ENCODE measurements at places on chromosomes 13 and 19. TPM values are rescaled to one million over a fixed set of nuclear protein-coding genes. Genes with fewer than 3 reads are reported as not detected.
A peak's percentile ranks its signal among the peaks of the same experiment; 100 is the strongest.

The PSG2 gene
- total RNA-seq, result not detected

- no peak for DNase-seq
These were observed 28.7 kb downstream of the LACC1 start for GRCh38 chr13:43908156-43909126.

DNA sequence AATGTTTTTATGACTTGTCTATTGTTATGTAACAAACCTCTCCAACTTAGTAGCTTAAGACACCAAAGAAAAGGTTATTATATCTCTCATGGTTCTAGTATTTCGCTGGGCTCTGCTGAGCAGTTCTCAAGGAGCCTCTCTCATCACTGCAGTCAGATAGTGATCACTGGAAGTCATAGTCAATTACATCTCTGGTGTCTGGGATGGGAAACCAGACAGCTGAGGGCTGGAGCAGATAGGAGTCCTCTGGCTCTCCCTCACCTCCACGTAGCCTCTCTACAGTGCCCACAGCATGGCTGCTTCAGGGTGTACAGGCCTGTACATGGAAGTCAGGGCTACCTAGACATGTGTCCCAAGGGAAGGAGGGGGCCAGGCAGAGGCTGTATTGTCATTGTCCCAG, 507.5 kb downstream of the MYO16 start:
- no peak for DNase-seq

DNA sequence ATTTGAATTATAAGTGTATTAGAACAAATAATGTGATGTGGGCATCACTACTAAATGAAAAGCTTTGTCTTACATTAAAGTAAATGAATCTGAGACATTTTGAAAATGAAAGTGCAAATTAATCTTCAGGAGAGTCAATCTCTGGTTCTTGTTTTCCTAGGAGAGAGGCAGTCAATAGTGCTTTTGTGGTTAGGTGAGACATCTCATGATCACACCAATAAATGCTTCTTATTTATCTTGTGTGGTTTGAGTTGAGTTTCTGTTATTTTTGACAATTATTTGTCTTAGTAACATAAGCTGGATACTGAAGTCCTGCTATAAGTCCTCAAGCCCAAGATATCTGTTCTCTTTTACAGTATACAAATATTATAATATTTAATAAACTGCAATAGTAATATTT, 1378.0 kb upstream of the PCDH9 start:
- DNase-seq, result no peak

- DNase-seq, result no peak
These were observed 459.4 kb downstream of the FGF9 start for GRCh38 chr13:22130254-22130653.

DNA sequence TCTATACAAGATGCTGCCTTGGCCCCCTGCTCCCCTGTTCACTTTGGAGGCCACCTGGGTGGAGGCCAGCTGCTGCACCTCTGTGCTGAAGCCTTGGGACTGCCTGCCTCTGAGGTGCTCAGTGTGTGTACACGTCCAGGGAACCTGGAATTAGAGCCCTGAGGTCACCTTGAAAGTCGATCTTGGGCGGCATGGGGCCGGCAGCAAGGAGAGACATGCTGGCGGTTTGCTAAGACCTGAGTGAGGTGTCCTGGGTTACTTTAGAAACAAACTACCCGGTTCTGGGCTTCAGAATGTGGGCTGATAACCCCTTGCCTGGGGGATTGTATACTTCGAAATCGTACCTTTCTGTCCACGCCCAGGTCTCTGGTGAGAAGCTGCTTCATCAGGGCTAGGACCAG, 25.5 kb downstream of the TSSK6 start:
- peak; percentile 30 for DNase-seq

- DNase-seq, result peak; percentile 20
These were observed 5.5 kb downstream of the MKNK2 start for GRCh38 chr19:2045501-2046045.

- DNase-seq, result no peak
These were observed 170.8 kb downstream of the NUFIP1 start for GRCh38 chr13:44818428-44818827.

The ZNF534 gene
- not detected for total RNA-seq

DNA sequence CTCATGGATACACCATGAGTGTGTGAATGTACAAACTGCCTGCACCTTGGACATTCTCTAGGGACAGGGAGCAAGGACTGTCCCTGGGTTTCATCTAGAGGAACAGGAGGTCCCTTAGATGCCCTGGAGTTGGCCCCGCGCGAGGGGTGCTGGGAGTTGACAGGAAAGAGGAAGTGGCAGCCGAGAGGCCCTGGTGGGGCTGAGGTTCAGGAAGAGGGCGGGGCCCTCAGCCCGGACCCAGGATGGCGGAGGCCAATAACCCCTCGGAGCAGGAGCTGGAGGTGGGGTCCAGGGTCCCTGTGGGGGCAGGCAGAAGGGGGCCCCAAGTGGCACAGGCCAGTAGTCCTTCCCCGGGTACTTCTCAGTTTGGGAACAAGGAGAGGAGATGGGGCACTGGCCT, 6.9 kb downstream of the PKN1 start:
- DNase-seq, result peak; percentile 88

DNA sequence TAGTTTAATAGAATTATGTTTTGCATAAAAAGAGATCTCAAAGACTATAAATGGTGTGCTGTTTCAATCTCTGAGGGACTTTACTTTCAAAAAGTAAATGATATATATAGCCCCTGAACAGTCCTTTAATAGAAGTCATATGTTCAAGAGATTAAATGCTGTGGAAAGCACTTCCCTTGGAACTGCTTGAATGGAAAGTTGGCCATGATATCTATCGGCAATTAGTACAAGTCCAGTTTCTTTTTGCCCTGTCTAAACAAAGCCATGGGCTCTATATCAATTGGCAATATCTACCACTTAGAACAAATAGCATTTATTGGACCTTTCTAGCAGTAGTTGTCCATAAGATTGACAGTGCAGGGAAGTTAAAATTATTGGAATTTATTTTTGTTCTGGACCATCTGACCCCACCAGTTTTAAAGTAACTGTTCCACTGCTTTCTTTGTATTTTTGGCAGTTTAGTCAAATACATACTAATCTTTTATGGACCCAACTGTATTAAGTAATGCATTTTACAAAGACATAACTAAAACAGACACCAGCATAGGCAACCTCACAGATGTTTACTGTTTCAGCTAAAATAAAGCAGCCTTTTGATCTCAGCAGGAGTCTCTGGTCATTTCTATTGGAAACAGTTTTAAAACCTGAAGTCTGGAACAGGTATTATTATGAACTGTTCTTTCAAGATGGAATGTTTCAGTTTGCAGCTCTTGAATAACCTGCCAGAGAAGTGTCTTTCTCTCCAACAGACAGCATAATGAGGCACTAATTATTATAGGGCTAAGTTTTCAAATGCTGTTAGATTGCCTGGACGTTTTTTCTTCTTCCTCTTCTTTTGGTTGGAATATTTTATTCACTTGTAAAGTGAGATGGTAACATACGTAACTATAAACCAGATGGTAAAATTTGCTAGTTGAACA, 282.6 kb downstream of the DCLK1 start:
- no peak for DNase-seq

DNA sequence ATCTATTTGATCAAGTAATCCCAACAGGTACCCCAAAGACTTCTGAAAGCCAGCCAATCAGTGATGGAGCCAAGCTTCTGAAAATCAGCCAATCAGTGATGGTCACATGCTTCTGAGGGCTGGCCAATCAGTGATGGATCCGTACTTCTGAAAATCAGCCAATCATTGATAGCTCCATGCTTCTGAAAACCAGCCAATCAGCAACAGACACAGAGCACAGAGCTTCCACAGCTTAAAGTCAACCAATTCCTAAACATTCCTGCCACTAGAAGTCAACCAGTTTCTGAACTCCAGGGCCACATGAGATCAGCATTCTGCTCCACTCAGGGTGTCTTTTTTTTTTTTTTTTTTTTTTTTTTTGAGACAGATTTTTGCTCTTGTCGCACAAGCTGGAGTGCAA, 8.2 kb upstream of the HSD17B14 start:
- DNase-seq, result no peak

DNA sequence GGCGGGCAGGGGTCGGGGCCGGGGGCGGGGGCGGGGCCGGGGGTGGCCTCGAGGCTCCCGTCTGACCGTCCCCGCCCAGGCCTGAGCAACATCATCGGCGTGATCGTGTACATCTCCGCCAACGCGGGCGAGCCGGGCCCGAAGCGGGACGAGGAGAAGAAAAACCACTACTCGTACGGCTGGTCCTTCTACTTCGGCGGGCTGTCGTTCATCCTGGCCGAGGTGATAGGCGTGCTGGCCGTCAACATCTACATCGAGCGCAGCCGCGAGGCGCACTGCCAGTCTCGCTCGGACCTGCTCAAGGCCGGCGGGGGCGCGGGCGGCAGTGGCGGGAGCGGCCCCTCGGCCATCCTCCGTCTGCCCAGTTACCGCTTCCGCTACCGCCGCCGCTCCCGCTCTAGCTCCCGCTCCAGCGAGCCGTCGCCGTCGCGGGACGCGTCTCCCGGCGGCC, 9.4 kb upstream of the CACNG6 start:
- DNase-seq, result no peak

The PINLYP gene
- total RNA-seq, result 7.4 TPM

- no peak for DNase-seq
These were observed 5.8 kb upstream of the POMP start for GRCh38 chr13:28653111-28653510.

The NALCN gene
- not detected for total RNA-seq

- no peak for DNase-seq
These were observed 131.5 kb downstream of the DLEU7 start for GRCh38 chr13:50711996-50712395.

The CLEC4M gene
- not detected for total RNA-seq

The CNN1 gene
- total RNA-seq, result not detected

The HPN gene
- total RNA-seq, result not detected

The LTBP4 gene
- 54.7 TPM for total RNA-seq

The TRAPPC6A gene
- 54.0 TPM for total RNA-seq

GRCh38 chr13:106281426-106281825, 254.0 kb downstream of the EFNB2 start:
- no peak for DNase-seq

GRCh38 chr19:963486-963951, 20.6 kb upstream of the WDR18 start:
- DNase-seq, result no peak

DNA sequence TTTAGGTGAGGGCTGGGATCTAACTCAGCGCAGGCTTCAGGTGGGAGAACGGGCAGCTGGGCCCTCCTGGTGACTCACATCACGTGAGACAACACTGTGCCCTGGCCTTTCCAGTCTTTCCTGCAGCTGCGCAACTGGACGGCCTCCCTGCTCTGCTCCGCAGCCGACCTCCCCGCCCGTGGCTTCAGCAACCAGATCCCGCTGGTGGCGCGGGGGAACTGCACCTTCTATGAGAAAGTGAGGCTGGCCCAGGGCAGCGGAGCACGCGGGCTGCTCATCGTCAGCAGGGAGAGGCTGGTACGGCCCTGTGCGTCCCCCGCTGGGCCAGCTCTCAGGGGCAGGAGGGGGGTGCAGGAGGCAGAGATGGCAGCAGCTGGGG, 8.8 kb downstream of the SPPL2B start:
- DNase-seq, result no peak

The TUBA3C gene
- not detected for total RNA-seq

DNA sequence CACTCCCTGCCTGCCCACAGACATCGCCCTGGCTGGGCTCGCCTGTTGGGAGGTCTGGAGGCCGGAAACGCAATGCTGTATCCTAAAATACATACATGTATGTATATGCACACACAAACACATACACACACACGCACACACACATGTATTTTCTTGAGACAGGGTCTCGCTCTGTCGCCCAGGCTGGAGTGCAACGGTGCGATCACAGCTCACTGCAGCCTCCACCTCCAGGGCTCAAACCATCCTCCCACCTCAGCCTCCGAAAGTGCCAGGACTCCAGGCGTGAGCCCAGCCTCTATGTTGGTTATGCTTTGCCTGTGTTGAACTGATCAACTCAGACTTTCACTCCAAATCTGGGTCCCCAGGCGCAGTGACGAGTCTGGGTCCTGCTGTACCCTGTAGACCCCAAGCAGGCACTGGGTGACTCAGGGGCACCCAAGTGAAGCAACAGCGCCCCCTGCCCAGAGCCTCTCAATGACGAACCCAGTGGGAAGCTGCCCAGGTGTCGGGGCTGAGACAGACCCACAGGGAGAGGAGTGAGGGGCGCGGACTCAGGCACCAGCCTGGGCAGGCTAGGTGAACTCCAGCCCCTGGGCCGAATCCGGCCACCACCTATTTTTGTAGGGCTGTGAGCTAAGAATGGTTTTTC, 27.4 kb upstream of the CACTIN start:
- DNase-seq, result no peak

The RNF225 gene
- total RNA-seq, result 0.99 TPM

GRCh38 chr13:25489238-25489637, 117.5 kb downstream of the ATP8A2 start:
- no peak for DNase-seq

The SLAIN1 gene
- 29.5 TPM for total RNA-seq

The ZNF730 gene
- 1.3 TPM for total RNA-seq

The KLK13 gene
- not detected for total RNA-seq

DNA sequence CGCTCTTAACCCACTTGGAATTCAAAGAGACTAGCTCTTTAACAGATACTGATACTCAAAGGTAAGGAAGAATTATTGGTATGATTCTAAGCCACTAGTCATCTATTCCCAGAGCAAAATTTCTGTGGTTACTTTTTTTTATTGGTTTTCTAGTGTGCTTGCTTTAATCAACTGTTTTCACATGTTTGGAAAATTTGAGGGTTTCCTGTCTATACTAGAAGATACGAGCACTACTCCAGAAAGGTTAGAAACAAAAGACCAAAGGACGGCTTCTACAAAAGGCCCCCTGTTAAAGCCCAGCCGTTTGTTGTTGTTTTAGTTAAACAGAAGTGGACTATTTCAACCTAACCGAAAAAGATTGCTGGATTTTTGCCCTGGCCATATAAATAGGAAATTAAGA, 18.5 kb upstream of the LPAR6 start:
- no peak for DNase-seq

DNA sequence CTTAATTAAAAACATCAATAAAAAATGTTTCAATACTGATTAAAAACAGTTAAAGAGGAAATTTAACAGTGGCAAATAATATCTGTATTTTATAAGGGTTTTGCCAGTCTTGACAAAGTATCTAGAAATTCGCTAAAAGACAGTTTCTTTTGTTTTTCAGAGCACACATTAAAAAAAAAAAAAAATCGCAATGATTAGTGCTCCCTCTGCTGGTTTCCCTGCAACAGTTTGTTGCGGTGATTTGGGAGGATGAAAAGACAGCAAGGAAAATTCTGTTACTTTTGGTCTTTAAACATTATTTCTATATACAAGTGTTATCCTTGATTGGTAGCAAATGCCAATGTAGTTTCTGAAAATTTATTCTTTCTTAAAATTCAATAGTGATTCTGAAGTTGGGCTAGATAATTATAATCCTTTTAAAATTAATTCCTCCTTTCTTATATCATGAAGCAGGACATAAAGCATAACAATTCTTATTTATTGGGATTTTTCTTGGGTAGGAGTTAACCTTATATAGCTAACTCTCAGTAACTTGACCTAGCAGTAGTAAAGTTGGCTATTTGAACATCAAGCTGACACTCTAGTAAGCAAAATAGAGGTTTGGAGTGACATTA, 23.1 kb upstream of the SPRY2 start:
- no peak for DNase-seq

The SOHLH2 gene
- total RNA-seq, result not detected
